ENCODE measurements at places on chromosomes 7 and 10.

DNA sequence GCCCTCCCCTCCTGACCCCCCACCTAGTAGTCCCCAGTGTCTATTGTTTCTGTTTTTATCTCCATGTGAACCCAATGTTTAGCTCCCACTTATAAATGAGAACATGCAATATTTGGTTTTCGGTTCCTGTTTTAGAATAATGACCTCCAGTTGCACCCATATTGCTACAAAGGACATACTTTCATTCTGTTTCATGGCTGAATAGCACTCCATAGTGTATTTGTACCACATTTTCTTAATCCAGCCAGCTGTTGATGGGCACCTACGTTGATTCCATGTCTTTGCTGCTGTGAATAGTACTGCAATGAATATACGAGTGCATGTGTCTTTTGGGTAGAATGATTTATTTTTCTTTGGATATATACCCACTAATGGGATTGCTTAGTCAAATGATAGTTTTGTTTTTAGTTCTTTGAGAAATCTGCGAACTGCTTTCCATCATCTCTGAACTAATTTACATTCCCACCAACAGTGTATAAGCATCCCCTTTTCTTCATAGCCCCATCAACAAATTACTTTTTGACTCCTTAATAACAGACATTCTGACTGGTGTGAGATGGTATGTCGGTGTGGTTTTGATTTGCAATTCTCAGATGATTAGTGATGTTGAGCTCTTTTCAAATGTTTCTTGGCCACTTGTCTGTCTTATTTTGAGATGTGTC is 128.4 kb upstream of the PHYHIPL start:
- no peak for DNase-seq

DNA sequence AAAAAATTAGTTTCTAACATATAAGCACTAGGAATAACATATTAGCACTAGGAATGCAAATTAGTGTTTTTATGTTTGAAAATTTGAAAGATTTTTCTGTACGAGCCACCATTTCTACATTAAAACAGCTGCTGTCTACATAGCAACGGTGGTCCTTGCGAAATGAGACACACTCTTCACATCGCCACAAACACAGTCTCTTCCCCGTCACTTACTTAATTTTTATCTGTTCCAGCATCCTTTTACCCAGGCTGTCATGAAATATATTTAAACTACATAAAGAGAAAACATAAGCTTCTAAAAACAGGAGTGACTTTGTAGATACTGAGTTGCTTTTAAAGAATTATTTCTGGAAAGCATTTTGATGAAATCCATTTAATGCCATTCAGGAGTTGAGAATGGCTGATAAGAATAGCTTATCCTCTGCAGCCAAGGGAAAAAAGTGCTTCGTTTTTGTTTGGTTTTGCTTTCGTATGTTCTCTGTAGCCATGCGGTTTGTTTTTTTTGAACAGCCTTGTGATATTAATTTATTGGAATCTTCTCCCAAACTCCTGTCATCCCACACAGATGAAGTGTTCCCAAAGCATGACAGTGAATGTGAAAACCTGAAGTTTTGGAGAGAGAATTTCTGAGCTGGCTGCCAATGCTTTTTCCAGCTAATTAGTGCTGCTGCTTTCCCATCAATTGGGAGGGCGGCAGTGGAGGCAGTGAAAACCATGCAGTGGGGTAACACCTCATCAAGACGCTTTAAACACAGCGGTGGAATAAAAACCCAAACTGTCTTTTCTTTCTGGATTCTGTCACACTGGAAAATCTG is 603.7 kb upstream of the ADARB2 start:
- no peak for DNase-seq

DNA sequence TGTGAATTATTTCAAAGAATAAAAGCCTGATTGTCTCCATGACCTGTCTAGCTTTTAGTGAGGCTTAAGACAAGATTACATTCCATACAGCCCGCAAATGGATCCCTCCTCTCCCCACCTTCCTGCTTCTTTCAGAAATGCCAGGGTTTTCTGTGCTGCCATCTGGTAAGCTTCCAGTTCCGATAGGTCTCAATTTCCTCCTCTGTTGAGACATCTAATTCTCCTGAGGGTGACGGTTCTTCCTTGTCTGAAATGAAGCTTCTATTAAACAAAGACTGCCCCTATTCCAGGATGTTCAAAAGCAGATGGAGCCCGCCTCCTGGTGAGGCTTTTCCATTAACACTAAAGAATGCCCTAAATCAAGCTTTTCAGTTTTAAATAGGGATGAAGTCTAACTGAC is 295.6 kb downstream of the PTPRN2 start:
- no peak for DNase-seq

DNA sequence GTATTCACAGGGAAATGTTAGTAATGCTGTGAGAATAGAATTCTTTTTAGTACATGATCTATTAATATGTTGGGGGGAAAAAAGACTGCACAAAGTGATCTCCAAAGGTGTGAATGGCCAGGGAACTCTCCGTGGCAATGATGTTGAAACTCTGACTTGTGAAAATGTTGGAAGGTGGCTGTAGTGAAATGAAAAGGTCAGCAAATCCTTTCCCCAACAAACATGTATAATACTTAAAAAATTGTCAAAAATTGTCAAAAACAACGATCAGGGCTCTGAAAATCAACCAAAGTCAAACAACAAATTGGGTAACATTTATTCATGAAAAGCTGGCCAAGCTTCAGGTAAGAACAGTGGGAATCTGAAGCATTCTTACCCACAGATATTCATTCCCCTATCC is 35.5 kb downstream of the TMEM26 start:
- DNase-seq = no peak

- DNase-seq = no peak
Measured at GRCh38 chr10:30784524-30784896, 155.0 kb upstream of the LYZL2 start.

DNA sequence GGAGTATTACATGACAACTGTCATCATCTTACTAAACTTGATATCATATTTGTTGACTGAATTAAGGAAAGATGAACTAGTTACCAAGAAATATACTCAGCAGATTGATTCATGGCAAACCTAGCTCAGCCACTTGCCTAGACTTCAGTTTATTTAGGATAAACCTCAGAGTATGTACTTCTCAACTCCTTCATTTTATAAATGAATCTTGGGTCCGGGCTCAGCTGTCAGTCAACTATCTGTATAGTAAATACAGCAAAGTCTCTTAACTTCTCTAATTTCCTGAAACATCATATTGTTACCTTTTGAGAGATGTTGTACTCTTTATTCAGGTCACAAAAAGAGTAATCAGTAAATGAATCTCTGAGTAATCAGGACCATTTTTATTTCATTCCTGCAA is 211.0 kb upstream of the KLF14 start:
- no peak for DNase-seq

DNA sequence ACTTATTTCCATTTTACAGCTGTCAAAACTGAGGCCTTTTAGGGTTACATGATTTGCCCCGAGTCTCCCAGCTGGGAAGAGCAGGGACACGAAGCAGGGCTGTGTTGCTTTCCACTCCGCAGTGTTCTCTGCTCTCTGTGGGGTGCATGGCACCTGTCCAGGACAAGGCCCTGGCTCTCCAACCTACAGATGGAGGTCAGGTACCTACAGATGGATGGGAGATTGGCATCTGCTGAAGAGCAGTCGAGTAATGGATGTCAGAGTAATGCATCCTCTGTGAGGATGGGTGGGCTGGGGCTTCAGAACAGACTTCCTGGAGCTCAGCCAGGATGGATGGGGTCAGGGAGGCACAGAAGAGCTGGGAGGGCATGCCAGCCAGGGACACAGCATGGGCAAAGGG is 85.0 kb downstream of the EMX2 start:
- no peak for DNase-seq

DNA sequence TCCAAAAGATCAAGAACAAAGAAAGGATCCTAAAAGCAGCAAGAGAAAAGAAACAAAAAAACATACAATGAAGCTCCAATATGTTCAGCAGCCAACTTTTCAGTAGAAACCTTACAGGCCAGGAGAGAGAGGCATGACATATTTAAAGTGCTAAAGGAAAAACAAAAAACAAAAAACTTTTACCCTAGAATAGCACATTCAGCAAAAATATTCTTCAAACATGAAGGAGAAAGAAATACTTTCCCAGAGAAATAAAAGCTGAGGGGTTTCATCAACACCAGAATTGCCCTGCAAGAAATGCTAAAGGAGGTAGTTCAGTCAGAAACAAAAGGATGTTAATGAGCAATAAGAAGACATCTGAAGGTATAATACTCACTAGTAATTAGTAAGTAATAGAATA is 753.5 kb upstream of the POT1 start:
- DNase-seq = no peak

GRCh38 chr10:71531485-71532446 is 135.0 kb downstream of the CDH23 start:
- DNase-seq = no peak

- DNase-seq = no peak
Measured at GRCh38 chr10:132499367-132499685, 38.3 kb upstream of the INPP5A start.

DNA sequence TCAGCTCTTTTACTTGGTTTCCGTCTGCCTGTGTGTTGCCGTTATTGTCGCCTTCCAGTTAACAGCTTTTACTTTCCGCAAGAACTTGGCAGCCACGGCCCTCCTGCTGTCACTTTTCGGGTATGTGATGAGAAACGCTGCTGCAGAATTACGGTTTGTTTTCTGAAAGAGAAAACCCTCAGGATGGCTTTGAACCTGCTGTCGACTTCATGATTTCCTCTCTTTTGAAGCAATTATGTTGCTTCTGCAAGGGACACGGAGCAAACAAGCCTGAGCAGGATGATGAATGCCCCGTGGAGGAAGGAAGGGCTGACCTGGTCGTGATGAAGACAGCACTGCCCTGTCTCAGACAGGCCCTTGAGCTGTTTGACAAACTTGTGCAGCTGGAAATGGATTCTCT is 339.8 kb downstream of the ABCA13 start:
- DNase-seq = no peak

DNA sequence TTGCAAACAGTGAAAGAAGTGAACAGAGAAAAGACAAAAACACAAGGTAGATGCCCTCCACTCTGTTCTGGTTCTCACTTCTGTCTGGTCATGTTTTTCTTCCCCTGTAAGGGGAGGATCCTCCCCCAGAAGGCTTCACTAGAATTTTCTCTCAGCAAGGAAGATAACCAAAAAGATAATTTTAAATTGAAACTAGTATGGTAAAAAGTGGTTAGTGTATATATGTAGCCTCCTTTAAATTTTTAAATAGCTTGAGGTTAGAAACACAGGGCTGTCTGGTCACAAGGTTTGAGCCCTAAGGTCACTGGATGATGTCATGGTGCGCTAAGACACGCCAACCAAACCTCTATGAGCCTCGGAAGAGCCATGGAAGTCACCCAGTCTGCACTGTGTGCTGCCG is 5.6 kb upstream of the PKD1L1 start:
- DNase-seq = no peak

GRCh38 chr10:132624847-132625471 is 87.4 kb downstream of the INPP5A start:
- no peak for DNase-seq

- peak; percentile 29 for DNase-seq
Measured at GRCh38 chr7:140231771-140232491, 55.1 kb upstream of the KDM7A start.

DNA sequence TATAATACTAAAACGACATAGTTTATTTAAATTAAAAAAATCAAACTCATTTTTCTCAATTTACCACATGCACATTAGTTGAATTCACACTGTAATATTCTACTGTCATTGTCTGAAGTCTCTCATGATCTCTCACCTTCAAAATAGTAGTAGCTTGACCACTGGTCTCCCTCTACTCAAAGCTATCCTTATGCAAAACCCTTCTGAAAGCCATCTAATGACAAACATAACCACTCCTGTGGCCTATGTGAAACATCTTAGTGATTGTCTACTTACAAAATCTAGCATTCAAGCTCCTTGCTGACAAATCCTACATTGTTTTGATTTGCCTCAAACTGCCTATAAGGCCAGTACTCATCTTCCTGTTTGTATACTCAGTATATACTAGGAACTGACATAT is 606.0 kb upstream of the GHITM start:
- no peak for DNase-seq

GRCh38 chr7:120441850-120442249 is 168.9 kb downstream of the KCND2 start:
- no peak for DNase-seq

DNA sequence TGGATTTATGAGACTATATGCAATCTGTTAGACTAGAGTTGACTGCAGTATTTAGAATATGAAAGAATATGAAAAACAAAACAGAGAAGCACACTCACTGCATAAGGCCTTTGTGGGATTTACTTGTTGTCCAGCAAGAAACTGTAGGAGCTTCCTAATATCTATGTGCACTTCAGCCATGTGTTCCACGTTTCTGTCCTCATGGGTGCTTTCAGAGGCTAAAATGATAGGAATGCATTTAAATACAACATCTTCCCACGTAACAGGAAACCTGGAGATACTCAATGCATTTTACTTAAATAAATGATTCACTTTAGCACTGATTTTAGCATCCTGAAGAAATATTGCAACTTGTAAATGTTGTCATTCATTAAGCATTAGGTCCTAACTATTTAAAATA is 11.7 kb downstream of the HUS1 start:
- DNase-seq = no peak

All from activated CD4-positive, alpha-beta T cell treated with anti-CD3 and anti-CD28 coated beads, Interleukin-2, amount 50 U/mL, for 4 hours (primary cell).